ENCODE measurements at places on chromosomes 1 and 21.

DNA sequence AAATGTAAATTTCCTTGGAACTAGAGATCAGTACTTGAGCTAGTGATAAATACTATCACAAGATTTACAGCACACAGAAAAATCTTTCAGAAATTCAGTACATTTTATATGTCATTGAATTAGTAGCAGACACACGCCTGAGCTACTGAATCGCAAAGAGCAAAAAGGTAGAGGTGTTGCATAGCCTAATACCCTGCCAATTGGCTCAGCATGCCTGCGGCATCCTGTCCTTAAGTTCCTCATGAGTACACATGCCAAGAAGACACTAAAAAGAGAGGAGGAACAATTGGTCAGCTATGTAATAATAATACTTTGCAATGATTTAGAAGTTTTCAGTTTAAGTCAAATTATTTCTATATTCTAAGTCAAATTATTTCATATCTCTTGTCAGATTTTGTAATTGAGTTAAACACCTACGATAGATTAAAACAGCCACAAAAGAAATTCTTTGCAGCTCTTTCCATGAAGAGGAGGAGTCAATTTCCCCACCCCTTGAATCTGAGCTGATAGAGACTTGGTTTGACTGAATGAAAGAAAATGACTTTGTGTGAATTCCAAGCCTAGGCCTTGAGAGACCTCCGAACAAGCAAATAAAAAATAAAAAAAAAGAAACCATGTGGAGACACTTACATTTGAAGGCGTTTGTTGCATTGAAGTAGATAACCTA lies 36.2 kb upstream of the PKN2 start:
- no peak for DNase-seq

DNA sequence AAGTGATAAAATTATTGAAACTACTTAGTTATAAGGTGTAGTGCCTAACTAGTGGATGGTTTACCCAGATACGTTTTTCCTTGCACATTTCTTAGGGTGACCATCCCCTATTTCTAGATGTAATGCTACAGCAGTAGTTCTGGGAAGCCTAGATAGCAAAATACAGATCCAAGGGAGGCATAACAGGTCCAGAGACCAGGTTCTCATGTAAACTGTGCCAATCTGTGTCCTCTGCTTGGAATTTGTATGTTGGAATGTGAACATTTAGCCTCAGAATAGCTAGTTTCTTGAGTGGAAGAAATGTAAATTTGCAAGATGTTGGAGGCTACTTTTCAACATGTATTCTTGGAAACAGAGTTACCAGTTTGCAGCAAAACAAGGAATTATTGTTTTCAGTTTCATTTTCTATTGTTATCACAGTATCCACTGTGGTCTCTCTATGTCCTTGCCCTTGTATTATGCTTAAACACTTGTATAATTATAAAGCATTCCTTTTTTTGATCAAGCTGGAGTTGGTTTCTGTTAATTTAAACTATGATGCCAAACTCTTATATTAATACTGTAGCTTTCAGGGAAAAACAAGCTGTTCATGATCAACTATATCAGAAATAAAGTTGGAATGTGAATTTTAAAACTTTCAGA lies 102.0 kb upstream of the BRINP3 start:
- no peak for DNase-seq

GRCh38 chr1:168227620-168228019 lies 1.8 kb downstream of the SFT2D2 start:
- DNase-seq: no peak

DNA sequence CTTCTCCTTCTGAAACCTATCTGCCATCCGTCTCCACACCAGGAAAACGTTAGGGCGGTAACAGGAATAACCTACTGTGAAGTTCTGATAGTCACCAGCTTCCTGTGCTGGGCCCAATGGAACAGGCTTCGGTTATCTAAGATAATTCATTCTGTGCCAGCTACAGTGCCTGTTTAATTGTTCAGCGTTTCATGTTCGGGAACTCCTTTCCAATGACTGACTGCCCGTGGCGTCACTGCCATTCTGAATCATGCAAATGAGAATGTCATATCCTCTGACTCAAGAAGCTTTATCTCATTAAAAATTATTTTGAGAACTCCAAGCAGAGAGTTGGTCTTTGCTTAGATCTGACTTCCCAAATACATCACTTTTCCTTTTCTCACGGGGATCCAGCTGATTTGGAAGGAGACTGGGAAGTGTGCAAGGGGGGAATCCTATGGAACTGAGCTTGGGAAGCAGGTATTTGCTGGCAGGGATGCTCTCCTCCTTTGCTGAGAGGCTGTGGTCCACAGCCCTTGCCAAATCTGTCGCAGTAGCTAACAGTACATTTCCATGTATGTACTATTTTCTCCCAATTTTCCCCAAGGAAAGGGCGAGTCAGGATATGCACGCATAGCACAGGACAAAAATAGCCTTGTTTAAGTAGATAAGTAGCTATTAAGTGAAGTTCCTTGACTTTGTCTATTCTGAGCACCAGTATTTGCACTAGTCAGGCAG lies 358.7 kb downstream of the LTN1 start:
- peak; percentile 64 for DNase-seq

DNA sequence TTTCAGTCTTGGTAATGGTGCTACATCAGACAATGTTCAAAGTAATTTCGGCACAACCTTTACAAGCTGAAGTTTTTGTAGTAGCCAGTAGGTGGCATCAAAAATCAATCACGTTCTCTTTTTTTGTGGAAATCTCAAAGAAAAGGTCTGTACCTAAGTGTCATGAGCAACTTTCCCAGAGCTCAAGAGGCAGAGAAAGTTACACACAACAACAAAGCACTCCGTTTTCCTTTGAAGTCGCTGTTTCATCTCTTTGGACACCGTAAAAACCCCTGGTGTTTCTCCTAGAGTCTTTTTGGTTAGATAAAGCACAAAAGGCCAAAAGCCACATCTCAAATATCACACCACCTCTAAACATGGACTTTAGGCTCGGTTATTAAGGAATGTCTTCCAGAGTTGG lies 131.6 kb downstream of the LHX8 start:
- peak; percentile 19 for DNase-seq

- DNase-seq: no peak
These were observed 51.1 kb downstream of the SWT1 start for GRCh38 chr1:185207980-185208602.

- no peak for DNase-seq
These were observed 13.2 kb downstream of the ITPKB start for GRCh38 chr1:226725897-226726267.

GRCh38 chr1:1033009-1033587 lies 13.2 kb downstream of the AGRN start:
- no peak for DNase-seq

DNA sequence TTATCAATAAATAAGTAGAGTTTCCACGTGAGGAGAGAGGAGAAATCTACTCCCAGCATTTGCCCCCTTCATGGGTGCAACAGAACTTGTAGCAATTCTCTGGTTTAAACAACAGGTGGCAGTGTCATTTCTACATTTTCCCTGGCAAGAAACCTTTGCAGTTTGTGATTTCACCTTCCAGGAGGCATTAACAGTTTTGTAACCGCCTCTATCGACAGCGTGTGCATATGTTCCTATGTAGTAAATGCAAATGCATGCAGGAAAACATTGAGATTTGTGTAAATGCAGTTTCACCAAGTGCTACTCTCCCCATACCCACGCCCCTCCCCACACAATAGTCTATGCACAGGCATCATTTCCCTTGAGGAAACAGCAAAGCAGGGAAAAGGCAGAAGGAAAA lies 494.7 kb downstream of the SMYD3 start:
- DNase-seq: peak; percentile 40

GRCh38 chr21:21929226-21929625 lies 931.0 kb downstream of the NCAM2 start:
- DNase-seq: no peak

- no peak for DNase-seq
These were observed 75.8 kb upstream of the KCNA3 start for GRCh38 chr1:110750562-110750961.

DNA sequence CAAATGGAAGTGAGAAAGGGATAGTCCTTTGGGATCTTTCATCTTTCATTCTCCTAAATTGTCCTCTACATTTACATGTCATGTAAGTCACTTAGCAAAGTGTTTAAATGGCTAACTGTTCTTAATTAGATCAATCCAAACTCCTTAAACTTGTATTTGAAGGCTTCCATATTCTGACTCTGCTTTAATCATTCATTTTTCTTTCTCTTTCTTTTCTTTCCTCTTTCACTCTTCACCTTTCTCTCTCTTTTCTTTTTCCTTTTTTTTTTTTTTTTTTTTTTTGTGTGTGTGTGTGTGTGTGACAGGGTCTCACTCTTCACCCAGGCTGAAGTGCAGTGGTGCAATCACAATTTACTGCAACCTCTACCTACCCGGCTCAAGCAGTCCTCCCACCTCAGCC lies 71.7 kb downstream of the RPS27 start:
- DNase-seq: no peak

- DNase-seq: peak; percentile 51
These were observed 700 bp upstream of the SYDE2 start for GRCh38 chr1:85201340-85202091.

- no peak for DNase-seq
These were observed 14.8 kb downstream of the ALX3 start for GRCh38 chr1:110055493-110056284.

DNA sequence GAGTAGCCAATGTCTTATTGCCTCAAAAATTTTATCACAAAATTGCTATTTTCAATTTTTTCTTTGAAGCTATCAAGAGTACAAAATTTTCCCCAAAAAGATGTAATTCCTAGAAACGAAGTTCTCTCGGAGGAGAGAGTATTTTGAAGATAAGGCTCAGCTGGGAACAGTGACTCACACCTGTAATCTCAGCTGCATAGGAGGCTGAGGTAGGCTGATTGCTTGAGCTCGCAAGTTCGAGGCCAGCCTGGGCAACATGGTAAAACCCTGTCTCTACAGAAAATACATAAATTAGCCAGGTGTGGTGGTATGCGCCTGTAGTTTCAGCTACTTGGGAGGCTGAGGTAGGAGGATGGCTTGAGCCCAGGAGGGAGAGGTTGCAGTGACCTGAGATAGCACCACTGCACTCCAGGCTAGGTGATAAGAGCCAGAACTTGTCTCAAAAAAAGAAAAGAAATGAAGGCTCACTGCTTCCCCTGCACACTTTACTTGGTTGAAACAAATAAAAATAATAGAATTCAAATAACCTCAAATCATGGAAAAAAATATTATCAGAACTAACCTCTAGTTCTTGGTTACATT lies 22.2 kb downstream of the TUT4 start:
- DNase-seq: no peak

- DNase-seq: no peak
These were observed 95.0 kb downstream of the SUSD4 start for GRCh38 chr1:223269006-223269405.

GRCh38 chr1:201896951-201897391 lies 8.3 kb downstream of the SHISA4 start:
- no peak for DNase-seq

DNA sequence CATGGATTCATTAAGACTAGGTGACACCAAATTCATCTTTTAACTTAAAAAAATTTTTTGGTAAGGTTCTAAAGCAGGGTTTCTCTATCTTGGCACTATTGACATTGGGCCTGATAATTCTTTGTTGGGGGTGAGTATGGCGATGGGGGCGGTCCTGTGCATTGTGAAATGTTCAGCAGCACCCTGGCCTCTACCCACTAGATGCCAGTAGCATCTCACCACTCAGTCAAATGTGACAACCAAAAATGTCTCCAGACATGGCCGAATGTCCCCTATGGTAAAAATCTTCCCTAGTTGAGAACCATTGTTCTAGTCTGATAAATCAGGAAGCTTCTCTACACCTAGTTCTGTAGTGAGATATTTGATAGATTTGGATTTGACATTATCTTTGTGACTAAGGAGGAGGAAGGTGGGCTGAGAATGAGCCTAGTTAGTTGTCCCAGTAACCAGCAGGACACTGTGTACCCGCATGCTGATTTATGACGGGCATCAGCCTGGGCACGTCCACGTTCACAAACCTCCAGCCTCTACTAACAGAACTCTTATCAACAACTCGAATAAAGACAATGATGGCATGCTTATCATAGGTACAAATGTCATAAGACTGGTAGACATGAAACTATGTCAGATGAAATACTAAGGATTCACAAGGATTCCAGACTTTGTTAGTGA lies 104.6 kb downstream of the KCND3 start:
- no peak for DNase-seq

GRCh38 chr1:26288311-26288941 lies 8.5 kb downstream of the SH3BGRL3 start:
- no peak for DNase-seq

GRCh38 chr1:94068999-94069918 lies 51.7 kb downstream of the ABCA4 start:
- DNase-seq: no peak

DNA sequence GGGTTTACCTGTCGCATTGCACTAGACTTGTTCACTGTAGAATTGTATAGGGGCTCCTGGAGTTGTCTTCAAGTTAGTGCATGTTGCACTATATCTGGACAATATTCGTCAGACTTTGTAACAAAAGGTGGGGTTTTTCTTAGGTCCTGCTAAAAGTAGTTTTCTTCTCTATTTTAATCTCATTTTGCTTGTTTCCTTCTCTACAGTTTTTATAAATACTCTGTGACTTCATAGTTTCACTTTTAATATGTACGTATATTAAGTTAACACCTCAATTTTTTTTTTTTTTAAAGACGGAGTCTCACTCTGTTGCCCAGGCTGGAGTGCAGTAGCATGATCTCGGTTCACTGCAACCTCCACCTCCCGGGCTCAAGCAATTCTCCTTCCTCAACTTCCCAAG lies 26.5 kb upstream of the MRPS6 start:
- no peak for DNase-seq

GRCh38 chr21:34930971-34931370 lies 118.1 kb downstream of the RUNX1 start:
- no peak for DNase-seq

GRCh38 chr1:9871021-9871420 lies 39.0 kb downstream of the CTNNBIP1 start:
- DNase-seq: no peak

GRCh38 chr1:11693024-11693590 lies 1.6 kb downstream of the DRAXIN start:
- DNase-seq: no peak

GRCh38 chr1:247360116-247360898 lies 28.6 kb upstream of the ZNF496 start:
- DNase-seq: no peak

DNA sequence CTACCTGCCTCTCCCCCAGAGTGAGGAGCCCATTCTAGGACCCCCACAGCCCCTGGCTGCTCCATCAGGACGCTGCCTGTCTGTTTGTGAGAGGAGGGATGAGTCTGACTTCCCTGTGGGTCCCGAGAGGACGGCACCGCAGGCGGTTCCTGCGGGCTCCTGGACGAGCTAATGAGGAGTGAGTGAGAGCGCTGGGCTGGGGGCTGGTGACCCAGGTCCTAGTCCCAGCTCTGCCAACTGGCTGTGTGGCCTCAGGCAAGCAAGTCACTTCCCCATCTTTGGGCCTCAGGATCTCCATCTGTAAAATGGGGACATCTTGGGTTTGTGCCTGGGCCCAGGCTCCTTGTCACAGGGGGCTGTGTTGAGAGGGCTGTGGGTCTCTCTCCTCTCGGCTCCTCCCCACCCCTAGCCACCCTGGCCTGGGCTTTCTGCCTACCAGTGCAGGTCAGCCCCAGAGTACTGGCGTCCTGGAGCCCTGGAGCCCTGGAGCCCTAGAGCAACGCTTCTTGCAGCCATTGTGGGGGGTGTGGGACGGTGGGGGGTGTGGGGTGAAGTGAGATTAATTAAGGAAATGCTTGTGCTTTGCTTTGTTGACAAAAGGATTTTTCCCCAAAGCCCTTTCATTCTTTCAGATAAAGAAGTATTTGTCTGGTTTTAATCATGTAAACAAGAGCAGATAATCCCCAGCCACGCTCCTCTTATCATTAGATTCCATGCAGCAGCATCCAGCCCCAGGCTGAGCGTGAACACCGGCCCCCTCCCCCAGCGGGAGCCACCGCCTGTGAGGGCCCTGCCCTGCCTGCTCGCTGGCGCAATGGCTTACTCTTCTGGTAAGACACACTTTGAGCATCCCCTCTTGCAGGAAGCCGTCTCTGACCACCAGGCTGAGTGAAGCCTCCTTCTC lies 26.8 kb downstream of the SLC1A7 start:
- no peak for DNase-seq

Measured in NCI-H460 (cell line).